ENCODE measurements at places on chromosomes 5 and 9.

DNA sequence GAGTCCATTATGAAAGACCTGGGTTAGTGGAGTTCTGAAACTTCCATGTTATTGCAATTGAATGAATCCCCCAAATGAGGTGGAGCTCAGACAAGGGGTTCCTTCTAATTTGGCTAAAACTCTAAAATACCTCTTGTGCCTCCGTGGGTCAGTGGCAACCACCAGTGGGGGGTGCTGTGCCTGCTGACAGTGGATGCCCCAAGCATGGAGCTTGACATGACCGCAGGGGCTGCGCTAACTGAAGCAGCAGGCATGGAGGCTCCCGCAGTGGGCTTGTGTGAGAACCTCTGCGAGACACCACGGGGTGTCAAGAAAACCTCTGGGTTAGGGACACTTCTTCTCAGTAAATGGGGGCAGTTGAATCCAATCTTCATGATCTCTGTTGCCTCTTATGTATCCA is 200.5 kb downstream of the DRD1 start:
- DNase-seq: no peak

DNA sequence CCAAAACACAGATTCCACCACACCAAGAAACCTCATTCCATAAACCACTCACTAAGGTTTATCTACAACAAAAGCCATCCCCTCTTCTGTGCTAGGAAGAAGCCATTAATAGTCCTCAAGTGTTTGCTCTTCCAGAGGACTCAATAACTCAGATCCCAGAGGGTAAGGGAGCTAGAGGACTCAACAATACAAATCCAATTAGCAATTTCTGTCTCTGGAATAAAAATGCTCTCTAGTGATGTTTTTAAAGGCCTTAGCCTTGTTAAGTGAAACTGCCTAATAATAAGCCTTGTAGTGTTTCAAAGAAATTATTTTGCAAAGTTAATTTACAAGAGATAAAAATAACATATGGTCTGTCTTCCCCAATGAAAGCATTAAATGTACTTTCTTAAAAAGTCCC is 942.4 kb downstream of the CDH12 start:
- DNase-seq: no peak

GRCh38 chr5:168328814-168329213 is 37.4 kb downstream of the WWC1 start:
- no peak for DNase-seq

DNA sequence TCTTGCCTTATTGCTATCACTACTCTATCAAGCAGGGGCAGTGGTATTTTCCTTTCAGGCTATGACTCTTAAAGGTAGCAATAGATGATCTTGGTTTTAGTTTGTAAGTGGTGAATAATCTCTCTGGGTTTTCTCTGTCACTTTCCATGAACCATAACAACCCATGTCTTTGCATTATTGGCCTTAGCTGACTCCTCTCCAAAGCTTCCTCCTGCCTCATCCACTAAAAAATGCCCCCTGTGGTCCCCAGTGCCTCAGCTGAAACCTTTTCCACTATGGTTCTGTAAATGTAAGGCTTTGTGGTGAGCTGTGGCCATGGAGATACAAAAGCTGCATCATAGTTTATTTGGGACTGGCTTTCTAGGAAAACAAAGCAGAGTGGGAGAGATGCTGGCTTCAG is 128.8 kb downstream of the GPBP1 start:
- DNase-seq: no peak

- no peak for DNase-seq
Observed at GRCh38 chr9:20437476-20437875, 184.8 kb downstream of the MLLT3 start.

- no peak for DNase-seq
Observed at GRCh38 chr5:170176916-170177315, 55.9 kb upstream of the C5orf58 start.

DNA sequence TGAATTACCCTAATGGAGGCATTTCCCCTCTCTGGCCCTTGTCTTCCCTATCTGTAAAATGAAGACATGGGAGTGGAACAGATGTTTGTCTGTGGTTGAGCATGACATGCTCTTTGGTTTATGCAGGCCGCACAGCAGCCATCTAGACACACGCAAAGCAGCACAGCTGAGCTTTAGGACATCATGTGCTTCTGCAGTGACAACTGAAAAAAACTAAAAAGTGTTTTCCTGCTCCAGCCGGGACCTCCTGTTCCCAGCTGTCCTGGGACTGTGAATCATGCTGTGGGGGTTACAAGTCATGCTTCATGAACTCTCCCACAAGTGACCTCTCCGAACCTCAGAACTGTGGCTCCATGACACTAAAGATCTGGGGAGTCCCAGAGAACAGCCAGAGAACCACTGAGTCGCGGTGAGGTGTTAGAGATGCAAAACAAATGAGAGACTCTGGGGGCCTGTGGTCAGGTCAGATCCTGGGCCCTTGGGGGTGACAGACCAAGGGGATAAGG is 1.7 kb downstream of the SMIM3 start:
- DNase-seq: no peak

- no peak for DNase-seq
Observed at GRCh38 chr5:65084795-65085515, 316.2 kb downstream of the CWC27 start.

- no peak for DNase-seq
Observed at GRCh38 chr5:118325931-118326330, 662.4 kb downstream of the DTWD2 start.

DNA sequence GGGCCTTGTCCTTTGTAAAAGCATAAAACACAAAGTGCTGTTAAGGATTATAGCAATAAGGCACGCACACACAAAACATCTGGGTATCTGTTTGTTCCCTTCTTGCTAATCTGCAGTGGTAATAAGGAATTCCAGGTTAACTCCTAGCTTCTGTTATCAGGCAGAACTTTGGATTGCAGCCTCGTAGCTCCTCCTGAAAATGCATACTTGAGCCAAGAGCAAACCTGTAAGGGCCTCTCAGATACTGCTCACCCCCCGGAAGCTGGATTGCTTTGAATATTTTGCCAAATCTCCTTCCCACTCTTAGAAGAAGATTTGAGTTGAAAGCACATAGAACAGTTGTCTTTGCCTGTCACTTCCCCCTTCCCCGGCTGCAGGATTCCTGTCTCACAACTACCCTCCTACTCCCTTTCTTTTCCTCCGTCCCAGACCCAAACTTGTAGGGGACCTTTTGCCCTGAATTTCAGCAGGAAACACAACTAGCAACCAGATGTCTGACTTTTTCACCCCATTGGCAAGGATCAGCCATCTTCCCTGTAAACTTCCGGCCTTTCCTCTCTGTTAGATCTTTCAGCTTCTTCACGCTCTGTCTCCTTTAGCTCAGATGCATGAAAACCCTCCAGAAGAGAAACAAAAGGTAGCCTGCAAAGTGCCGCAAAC is 28.2 kb upstream of the SMAD5 start:
- no peak for DNase-seq

DNA sequence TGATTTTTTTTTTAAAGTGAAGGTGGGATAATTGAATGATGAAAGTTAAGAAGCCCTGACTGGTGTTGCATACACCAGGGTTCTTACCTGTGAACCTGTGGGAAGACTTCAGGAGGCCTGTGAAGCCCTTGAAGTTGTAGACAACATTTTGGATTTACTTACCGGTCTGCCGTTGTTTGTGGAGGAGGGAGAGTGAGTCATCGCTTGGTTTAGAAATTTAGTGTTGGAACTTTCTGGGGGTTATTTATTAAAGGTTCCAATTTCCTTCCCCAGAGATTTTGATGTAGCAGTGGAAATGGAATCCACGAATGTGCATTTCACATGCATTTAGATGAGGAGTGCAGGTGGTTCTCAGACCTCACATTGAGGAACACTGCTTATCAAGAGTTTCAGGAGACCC is 49.6 kb downstream of the ARHGAP26 start:
- no peak for DNase-seq

GRCh38 chr5:159262859-159263568 is at the start of gene UBLCP1:
Gene UBLCP1, plus strand, starts transcription at chr5:159263290. Its CDS starts 5,626 bp downstream, at chr5:159268916.
- DNase-seq: peak; percentile 95

DNA sequence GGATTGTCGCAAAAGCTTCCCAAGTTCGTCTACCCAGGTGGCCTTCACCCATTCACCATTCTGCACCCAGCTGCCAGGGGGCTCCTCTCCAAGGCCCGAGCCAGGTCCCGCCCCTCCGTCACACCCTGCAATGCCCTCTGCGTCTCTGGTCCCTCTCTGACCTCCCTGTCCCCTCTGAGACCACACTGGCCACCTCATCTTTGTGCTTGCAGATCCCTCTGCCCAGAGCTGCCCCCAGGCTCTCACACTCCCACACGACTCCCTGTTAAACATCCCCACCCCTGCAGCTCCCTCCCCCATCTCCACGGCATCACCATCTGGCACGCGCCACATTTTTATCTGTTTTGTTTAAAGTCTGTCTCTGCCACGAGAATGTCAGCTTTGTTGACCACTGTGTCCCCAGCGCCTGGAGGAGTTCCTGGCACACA is 243.6 kb downstream of the PBX3 start:
- DNase-seq: no peak

- no peak for DNase-seq
Observed at GRCh38 chr5:172008689-172009141, 2.3 kb upstream of the FBXW11 start.

DNA sequence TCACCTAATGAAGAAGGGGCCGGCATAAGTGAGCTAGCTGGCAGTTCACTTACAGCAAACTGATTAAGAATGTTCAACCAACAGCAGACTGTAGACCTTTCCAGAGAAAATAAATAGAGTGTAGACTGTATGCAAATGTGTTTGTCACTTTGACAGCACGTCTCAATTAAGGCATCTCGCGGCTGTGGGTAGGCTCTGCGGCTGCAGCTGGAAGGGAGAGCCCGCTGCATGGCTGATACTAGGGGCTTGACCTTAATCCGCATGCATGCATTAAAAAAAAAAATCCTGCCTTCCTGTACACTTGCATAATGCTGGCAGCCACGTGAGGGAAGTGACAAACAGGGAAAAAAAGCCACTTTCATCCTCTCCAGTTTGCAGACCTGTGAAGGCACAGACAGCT is 82.3 kb downstream of the CRB2 start:
- DNase-seq: no peak
